NCI-H1930 (cell line): ENCODE measurements at places on chromosomes 7 and 10.

GRCh38 chr10:18504161-18504560 is 147.2 kb downstream of the NSUN6 start:
- DNase-seq = no peak

GRCh38 chr7:5550831-5551230 is 127.2 kb upstream of the TNRC18 start:
- DNase-seq = no peak

DNA sequence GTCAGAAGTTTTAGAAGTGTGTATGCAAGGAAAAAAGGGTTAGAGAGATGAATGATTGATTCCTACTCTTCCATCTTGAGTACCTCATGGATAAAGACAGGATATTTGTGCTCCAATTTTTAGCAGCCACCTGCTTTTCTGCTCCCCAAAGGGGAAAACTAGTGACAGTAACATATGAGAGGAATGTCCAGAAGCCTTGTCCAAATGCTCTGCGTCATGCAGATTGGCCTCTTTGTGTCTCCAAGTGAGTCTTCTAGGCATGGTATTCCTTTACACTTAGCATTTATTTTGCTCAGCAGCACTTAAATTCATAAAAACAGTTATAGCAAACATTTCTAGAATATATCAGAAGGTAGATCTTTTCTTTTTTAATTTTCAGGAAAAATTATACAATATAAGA is 306.8 kb downstream of the CNTNAP2 start:
- DNase-seq = no peak

DNA sequence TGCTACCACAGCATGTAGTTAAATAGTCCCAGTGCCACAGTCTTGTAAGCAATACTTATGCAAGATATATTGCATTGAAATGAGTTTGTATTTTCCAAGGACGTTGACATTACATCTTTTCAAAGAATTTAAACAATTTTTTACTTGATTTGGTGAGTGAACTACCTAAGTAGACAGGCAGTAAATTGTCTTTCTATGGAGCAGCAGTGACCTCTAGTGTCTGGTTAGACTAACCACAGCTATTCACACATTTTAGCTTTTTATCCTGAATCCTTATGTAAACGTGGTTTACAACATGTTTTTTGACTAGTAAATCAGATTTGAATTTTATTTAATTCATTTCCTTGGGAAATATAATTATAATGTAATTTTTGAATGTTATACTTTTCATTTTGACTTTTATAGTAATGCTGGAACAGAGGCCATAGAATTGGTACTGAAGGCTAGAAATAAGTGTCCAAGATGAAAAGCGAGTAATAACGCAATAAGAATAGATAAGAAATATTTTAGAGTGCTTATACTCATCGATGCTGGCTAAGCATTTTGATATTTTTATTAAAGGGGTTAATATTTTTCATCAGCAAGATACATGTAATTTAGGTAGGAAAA is 5.6 kb downstream of the LRRTM3 start:
- peak; percentile 0 for DNase-seq

GRCh38 chr10:1368842-1369171 is 312.6 kb downstream of the WDR37 start:
- DNase-seq = no peak

GRCh38 chr10:73998929-73999691 is 1.2 kb downstream of the VCL start:
- no peak for DNase-seq
